CD4-positive, alpha-beta T cell treated with Interleukin-17A for 1 hour (primary cell): ENCODE measurements at places on chromosomes 1 and 21.
A peak's percentile ranks its signal among the peaks of the same experiment; 100 is the strongest.

DNA sequence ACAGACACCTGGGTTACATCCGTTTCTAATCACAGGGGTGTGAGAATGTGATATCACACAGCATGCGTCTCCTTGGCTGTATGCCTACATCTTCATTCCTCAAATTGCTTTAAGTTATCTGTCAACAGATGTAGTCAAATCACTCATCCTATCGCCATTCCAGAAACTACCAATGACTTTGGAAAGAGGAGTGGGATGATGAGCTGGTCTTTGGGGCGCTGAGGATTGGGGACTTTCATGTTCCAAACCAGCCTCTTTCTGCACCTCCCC is 104.8 kb downstream of the NAV1 start:
- no peak for DNase-seq

- DNase-seq: no peak
Observed at GRCh38 chr1:199305053-199305452, 666.2 kb downstream of the PTPRC start.

GRCh38 chr1:36369061-36369861 is 16.5 kb downstream of the STK40 start:
- peak; percentile 85 for DNase-seq

- DNase-seq: no peak
Observed at GRCh38 chr1:32742199-32742947, 39.8 kb upstream of the SYNC start.

DNA sequence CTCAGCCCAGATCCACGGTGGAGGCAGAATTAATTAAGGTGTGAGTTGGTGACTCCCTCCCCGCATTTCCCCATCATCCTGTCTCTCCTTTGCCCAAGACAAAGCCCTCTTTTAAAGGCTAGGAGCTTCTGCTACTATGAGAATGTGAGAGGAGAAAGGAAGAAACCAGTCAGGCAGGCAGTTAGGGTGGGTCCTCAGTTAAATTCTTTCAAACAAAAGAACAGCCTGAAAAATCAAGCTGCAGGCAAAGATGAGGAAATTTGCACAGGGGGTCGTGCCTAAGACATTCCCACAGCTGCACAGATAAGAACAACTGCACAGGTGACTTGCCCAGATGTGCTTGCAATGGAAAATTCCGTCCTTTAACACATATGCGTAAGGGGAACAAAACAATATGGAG is 47.6 kb downstream of the SERTAD4 start:
- no peak for DNase-seq

DNA sequence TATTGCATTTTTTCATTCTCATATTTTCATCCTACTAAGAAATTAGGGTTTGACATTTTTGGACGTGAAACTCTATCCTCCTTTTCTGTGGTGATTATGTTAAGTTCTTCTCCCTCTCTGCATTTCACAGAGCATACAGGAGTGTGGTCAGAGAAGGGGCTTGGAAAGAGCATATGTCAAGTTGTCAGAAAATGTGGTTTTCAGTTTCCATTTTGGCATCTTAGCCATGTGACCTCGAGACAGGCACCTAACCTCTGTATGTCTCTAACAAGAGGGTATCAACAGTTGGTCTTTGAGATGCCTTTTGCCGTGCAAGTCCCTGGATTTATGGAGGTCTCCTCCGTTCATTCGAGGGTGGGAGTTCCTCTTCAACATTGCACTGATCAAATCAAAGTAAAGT is 140.7 kb downstream of the CYYR1 start:
- DNase-seq: no peak

DNA sequence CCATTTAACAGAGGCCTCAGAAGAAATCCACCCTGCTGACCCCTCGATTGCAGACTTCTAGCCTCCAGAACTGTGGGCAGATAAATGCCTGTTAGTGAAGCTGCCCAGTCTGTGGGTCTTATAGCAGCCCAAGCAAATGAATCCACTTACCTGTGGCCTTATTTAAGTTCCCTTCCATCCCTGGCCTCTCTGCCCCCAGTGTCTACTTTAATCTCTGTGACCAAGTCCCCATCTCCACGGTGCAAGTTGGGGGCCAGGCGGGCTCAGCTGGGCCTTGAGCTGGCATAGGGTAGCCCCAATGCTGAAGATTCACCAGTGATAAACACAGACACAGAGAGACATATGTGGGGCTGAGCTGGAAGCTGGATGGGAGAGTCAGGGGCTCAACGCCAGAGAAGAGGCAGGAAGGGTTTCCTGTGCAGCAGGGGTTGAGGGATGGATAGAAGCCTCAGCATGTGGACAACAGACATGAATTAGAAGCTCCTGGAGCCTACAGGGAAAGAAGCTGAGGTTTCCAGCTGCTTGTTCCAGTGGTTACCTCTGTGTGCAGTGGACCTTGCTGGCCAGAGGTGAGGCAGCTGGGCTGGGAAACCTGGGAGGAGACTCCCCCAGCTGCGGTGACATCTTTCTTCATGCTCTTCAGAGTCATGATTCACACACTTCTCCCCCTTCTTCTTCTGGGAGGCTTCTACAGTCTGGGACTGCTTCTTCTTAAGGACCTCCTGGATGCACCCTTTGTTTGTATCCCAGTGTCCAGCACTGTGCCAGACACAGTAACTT is 13.4 kb upstream of the B3GALT5 start:
- DNase-seq: no peak

DNA sequence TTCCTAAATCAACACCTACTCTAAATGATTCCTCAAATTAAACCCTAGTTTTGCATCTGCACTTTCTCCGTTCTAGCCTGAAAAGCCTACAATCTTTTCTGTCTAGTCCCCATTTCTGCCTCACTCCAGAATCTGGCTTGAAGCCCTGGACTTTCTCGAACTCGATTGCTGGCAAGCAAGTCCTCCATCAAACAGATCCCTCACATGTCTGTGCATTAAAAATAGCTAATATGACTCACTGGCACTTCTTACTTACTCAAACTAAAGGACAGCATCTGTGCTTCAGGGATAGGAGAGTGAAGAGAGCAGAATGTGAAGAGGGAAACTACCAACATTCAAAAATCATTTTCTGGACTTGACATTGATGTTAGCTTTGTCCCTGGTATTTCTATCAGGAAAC is 51.8 kb upstream of the CXADR start:
- DNase-seq: no peak

- no peak for DNase-seq
Observed at GRCh38 chr1:99170516-99170915, 93.8 kb upstream of the PLPPR4 start.

DNA sequence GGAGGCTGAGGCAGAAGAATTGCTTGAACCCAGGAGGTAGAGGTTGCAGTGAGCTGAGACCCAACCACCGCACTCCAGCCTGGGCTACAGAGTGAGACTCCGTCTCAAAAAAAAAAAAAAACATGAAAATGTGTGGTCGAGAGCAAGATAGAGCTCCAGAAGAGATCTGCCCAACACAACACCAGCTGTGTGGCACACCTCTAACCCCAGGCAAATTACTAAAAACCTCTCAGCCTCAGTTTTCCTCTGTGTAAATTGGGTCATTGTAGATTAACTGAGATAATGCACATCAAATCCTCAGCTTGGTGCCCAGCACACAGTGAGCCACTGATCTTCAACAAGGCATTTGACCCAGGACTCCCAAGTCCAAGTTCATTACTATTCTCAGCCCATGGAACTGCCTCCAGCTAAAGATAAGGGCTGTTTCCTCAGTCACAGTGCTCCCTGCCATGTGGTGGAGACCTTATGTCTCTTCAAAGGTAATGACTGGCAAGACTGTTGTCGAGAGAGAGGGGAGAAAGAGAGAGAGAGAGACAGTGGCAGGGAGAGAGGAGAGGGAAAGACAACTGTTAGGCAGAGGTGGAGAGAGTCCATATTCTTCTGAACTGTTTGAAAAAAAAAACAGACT is 58.1 kb downstream of the PTP4A2 start:
- DNase-seq: no peak

GRCh38 chr1:216014086-216014485 is 409.2 kb downstream of the USH2A start:
- no peak for DNase-seq

DNA sequence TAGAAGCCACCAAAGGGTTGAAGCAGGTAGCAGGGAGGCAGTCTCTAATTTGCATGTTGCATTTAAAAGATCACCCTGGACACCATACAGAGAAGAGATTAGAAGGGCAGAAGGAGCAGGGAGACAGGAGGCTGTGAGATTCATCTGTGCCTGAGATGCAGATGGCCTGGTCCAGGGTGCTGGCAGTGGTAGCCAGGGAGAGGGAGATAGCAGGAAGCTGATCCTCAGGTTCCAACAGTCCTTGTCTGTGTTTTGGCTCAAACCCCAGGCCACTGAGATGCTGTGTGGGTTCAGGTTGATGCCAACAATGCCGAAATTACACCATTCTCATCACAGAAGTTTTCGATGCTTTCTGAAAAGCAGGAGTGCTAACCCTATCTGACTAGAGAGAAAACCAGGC is 113.7 kb downstream of the KAZN start:
- no peak for DNase-seq

DNA sequence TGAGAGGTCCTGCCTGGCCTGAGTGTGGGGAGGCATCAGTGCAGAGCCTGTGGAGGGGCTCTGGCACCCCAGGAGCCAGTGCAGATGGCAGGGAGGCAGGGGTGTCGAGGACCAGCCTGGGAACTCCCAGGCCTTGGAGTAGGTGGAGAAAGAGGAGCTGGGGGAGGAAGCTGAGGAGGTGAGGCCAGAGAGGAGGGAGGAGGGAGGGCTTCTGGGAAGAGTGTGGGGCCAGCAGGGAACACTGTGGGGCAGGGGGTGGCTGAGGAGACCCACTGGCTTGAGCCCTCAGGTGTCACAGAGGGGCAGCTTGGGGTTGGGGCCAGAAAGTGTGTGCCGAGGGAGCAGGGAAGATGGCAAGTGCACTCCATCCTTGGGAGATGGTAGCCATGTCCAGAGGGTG is 3.8 kb downstream of the COQ8A start:
- no peak for DNase-seq
